NCI-H2081 (cell line): ENCODE measurements at places on chromosomes 7 and 10.

- DNase-seq, result no peak
Observed at GRCh38 chr7:105816266-105816843, 60.0 kb downstream of the ATXN7L1 start.

GRCh38 chr7:20998309-20998708 lies 211.6 kb upstream of the SP8 start:
- no peak for DNase-seq

DNA sequence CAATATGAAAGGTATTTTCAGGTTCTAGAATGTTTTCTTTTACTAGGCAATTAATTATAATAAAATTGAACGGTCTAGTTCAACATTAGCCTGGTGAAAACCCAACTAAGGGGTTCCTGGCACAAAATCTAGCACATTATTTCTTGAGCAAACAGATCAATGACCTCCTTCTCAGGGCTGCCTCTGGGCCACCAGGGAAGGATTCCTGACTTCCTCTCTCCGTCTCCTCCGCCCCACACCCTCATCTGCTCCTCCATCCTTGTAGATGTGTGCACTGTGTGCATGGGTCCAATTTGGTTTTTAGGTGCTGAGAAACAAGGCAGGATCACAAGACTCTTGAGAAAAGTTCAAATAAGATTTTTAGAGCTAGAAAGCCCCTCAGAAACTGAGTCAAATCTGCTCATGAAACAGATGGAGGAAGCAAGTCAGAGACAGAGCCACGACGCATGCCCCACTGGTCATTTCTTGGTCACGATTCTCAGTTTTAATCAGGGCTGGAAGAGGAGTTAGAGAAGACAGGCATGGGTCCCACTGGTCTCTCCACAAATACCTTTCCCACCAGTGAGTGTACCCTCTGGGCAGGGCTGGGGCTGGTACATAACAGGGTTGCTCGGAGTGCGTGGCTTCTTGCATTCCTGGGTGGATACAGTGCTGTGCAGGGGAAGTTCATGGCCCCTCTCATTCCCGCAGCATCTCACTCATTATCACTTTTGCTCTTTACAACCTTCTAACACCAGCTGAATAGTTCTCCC lies 3.8 kb downstream of the TRPV6 start:
- DNase-seq, result no peak

- no peak for DNase-seq
Observed at GRCh38 chr10:29590915-29591650, 43.7 kb downstream of the SVIL start.

DNA sequence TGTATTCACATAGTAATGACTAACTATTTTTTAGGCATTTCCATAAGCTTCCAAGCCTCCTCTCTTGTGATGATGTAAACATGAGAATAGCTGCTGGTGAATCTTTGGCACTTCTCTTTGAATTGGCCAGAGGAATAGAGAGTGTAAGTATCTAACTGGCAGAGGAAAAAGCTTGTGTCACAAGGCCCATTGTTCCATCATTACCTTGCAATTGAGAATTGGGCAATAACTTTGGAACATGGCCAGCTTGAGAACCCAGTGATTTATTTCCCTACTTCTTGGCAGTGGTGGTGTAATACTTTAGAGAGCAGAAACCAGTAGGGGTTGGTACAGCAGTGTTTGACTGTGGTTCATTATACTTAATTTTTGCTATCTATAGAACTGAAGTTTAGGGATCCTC lies 12.0 kb downstream of the IFRD1 start:
- peak; percentile 70 for DNase-seq

DNA sequence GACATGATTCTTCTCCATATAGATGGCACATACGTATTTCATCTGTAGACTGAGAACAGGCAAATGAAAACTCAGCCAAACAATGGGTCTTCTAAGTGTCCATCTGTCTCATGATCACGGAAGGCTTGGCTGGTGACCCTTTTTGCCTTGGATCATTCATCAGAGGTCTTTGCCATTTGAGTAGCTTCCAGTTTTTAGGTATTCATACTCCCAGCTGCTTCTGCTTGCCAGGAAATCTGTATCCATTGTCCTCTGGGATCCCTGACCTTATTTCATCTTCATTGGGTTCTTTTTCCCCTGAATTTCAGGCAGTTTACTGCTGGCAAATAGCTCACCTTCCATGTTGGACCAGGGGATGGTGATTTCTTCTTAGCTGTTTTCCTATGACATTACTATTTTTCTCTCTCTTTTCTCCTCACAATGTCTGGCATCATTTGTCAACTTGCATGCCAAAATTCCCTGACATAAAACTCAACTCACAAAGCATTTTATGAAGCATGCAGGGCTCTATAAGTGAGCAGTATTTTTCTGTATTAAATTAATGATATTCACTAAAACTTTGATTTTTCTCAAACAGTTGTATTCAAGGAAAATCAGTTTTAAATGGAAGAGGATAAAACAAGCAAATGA lies 241.2 kb downstream of the DNAJB9 start:
- no peak for DNase-seq
